SHP77 treated with DMSO at 0.1 percent for 48 hours (cell line): ENCODE measurements at places on chromosomes 3 and 15.

- DNase-seq, result no peak
These were observed 86.5 kb upstream of the FAM98B start for GRCh38 chr15:38367476-38367875.

DNA sequence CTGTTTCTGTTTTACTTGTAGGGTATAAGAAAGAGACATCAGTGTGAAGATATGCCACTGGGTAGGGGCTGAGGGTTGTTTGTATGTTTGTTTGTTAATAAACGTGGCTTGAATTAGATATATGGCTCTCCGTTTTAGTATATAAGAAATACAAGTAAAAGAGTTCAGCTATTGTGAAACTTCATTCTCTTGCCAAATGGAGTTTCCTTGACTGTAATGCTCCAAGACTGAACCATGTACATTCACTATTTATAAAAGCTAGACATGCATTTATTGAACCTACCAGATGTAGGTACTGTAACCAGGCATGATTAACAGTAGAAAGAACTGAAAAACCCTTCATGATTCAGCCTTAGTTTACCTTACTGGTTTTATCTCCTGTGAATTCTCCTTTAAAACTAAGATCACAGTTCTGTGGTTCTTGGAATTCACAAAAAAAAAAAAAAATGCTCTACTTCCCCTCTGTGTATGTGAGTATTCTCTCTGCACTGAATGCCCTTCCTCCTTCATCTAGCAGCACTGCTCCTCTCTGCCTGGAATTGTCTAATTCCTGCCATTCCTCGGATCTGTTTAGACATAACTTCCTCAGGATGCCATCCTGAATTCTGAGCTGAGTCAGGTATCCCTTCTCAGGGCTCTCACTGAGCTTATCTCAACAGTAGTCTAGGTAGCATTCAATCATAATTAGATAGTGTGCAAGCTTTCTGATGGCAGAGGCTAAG, 504.4 kb downstream of the FHIT start:
- DNase-seq, result no peak

- no peak for DNase-seq
These were observed 893.0 kb downstream of the ROBO2 start for GRCh38 chr3:77932926-77933325.

DNA sequence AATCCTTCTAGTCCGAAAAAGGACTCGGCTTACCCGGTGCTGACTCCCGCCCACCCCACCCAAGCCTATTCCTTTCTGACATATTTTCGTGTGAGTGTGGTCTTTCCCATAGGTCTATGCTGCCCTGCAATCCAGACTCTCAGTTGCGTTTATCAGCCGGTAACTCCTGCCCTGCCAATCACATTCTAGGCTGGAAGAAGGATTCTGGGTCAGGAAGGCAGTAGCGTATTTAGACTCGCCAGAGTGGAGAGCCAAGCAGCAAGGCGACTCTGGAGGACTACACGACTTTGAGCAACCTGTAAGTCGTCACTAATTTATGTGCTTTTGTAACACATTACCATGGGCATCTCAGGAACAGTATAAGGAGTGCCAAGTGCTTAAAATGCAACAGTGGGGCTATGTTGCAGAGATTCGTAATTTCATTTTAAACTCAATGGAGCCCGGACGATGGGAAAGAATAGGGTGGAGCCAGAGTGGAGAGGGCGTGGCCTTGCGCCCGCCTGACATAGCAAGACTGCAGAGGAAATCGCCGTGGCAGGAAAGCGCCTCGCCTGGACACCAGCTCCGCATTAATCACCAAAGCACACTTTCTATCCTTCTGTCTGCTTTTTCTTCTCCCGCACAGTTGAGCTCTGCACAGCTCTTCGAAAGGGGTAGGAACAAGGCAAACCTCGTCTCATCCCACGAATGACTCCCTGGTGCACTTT, 1044.2 kb downstream of the AGBL1 start:
- DNase-seq, result peak; percentile 62

GRCh38 chr3:60585918-60586317, 665.3 kb downstream of the FHIT start:
- DNase-seq, result no peak

GRCh38 chr3:184693011-184693975, 18.6 kb downstream of the MAGEF1 start:
- DNase-seq, result no peak

DNA sequence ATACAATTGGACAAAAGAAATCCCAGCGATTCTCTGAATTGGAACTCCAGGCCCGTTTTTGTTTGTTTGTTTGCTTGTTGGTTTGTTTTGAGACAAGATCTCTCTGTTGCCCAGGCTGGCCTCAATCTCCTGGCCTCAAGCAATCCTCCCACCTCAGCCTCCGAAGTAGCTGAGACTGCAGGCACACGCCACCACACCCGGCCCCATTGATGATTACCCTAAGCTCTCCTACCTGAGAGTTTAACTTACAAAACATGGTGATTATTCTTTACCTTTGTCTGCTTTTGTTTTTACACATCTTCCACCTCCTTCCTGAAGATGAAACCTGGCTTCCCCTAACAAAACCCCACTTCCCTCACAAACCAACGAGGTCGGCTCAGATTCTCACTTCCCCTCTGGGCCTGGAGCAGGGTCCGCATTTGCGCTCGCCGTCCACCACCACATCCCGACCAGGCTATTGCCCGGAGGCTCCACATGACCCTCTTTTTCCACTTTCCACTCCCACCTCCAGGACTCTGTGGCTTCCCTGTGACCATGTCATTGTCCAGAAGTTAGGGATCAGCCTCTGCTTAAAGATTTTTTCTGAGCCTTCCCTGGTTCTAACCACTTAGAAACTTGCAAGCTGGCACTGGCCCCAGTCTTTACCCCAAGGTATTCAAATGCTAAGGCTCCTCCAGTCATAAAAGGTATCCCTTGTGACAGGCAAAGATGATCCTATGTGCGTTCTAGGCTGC, 14.8 kb downstream of the KLHL6 start:
- DNase-seq, result no peak

GRCh38 chr3:29186982-29187725, 93.7 kb upstream of the RBMS3 start:
- DNase-seq, result no peak

DNA sequence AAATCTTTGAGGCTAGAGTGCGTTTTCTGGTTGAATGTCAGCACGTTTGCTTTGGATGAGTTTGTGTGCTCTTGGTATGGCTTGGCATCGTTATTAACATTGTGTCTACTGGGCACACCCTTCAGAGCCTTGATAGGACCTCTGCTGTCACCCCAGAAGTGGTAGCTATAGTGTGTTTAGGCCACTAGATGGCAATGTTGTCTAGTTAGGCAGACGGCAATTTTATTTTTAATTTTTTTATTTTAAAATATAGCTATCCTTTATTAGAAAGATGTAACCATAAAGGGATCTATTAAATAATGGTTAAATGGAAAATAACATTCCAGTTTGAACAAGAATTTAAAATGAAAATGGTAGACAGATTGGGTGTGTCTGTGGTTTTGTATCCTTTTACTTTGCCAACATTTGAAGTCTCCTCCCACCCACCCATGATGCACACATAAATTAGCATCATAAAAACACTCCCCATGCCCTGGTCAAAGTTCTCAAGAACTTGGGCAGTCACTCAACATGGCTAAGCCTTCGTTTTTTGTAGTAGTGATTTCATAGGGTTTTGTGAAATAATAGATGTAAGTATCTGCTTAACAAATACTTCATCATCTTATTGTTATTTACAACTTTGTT, 200.7 kb downstream of the KCNH8 start:
- DNase-seq, result no peak

- no peak for DNase-seq
These were observed 36.5 kb downstream of the U2SURP start for GRCh38 chr3:143037867-143038266.

GRCh38 chr15:76840830-76841460, 64.2 kb downstream of the SCAPER start:
- DNase-seq, result no peak

DNA sequence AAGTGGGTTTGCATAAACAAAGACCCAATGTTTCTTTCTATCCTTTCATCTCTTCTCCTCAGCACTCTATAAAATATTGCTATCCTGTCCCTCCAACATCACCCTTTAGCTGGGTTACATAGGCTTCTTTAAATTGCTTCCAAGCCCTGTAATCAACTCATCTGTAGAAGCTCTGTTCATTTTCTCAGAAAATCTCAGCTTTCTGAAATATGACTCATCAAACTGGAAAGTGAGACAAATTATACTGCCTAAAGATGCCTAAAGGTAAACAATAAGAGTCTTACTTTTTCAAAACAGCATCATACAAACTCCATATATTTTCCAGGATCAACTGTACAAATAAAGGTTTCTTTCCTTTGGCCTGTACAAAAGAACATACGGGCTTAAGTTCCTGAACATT, 33.8 kb downstream of the EFL1 start:
- DNase-seq, result no peak

DNA sequence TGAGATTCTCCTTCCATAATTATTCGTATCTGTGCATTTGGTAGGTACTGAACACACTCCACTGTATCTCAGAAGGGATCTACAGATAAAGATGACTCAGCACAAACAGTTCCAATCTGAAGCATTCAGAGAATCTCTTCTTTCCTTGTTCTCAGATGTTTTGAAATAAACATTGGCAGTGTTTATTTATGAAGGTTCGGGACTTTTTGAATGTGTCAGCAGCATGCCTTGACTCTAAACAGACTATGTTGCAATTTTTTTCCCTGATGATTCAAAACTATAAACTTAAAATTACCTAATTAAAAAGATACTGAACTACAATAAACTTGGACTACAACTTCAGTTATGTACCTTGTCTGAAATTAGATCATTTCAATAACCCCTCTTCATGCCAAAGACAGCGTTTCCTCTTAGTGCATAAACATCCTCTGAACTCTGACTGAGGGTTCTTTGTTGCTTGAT, 612.9 kb upstream of the TBL1XR1 start:
- no peak for DNase-seq

DNA sequence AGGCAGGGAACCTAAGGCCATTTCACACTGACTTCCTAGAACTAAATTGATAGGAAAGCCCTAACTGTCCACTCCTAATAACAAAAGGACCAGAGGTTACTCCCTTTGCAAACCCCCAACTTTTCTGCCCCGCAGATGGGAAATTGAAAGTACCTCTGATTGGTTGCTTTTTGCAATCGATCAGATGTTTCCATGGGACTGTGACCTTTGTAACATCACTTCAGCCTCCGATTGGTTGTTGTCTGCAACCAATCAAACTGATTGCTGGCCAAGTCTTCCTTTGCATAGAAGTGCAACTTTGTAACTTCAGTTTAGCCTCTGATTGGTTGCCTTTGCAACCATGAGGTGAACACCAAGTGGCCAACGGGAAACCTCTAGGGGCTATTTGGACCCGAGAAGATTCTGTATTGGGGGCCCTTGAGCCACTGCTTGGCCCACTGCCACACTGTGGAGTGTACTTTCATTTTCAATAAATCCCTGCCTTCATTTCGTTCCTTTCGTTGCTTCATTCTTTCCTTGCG, 11.3 kb upstream of the KNL1 start:
- peak; percentile 86 for DNase-seq

- DNase-seq, result no peak
These were observed 160.8 kb downstream of the EPHB1 start for GRCh38 chr3:134955874-134956273.

- no peak for DNase-seq
These were observed 168.9 kb downstream of the ATP10A start for GRCh38 chr15:25694239-25694584.

DNA sequence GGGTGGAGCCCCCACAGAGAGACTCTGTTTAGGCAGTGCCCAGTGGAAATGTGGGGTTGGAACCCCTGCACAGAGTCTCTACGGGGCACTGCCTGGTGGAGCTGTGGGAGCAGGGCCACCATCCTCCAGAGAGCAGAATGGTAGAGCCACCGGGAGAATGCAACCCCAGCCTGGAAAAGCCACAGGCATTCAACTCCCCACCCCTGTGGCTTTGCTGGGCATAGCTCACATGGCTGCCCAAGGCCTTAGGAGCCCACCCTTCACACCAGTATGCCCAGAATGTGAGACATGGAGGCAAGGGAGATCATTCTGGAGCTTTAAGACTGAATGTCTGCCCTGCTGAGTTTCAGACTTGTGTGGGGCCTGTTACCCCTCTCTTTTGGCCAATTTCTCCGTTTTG, 19.0 kb upstream of the CHCHD6 start:
- DNase-seq, result no peak

DNA sequence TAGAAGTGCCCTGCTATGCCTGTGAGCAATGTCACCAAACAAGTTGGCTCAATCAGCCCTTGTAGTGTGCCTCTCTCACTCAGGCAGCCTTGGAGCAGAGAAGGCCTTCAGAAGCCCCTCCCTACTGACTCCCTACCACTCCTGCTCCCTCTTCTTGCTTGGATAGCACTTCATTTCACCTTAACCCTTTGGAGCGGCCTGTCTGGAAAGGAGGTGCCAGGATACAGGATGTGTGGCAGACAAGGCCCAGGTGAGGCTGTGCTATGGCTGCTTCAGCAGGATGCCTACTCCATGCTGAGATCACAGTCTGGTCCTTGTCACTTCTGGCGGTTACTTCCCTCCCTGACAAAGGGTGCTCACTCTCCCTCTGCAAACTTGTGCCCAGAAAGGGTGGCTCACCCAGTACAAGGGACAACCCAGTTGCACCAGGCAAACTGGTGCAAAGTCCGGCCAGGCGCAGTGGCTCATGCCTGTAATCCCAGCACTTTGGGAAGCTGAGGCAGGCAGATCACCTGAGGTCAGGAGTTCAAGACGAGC, 1.1 kb downstream of the MON1A start:
- DNase-seq, result no peak

DNA sequence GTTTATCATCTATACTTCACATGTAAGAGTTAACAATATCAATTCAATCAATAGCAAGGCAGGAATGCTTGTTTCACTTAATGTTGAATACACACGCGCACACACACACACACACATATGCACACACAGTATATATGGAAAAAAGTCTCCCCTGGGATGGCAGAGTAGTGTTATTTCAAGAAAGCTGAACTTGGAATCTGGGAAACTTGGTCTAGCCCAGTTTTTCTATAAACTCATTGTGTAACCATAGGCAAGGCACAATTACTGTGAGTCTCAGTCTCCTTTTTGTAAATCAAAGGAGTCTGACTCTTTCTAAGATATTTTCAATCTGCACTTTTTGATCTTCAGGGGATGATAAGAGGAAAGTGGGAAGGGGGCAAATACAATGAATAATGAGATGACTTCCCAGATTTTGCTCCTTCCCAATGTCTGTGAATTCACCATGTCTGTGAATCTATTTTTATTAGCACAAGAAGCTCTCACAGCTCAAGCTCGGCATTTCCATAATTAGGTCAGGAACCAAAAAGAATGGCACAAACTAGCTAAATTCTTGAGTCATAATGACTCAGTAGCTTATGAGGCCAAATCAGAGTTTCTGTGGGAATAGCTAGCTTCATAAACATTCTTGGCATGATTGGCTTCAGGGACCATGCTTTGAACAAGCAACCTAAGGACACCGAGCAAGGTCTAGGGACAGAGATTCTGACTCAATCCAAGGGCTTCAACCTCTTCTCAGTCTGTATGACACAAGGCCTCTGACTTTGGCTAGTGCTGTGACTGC, 227.4 kb upstream of the DCBLD2 start:
- no peak for DNase-seq

GRCh38 chr3:13536432-13536831, 12.5 kb upstream of the FBLN2 start:
- no peak for DNase-seq

- DNase-seq, result no peak
These were observed 26.4 kb upstream of the LAMP3 start for GRCh38 chr3:183188895-183189462.

GRCh38 chr15:91870876-91871537, 17.5 kb downstream of the SLCO3A1 start:
- DNase-seq, result no peak
